CD8-positive, alpha-beta T cell (primary cell): ENCODE measurements at places on chromosomes 2 and 18.

DNA sequence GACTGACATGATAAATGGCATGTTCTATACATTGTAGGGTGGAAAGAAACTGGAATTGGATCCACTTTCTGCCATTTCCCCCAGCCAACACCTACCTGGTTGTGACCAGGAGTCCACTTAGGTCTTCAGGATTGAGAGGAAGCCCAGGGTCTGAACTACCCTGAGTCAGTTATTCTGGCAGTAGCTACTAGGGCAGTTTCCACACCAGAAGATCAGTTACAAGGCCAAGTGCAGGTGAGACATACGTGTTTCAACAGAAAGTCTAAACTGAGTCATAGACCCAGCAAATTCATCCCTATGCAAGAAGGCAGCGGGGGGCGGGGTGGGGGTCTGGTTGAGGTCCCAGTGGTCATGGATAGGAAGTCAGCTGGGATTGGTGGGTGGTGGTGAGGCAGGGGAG is 21.9 kb downstream of the ANTXR1 start:
- DNase-seq, result no peak

GRCh38 chr2:16216558-16216945 is 276.2 kb downstream of the MYCN start:
- no peak for DNase-seq

DNA sequence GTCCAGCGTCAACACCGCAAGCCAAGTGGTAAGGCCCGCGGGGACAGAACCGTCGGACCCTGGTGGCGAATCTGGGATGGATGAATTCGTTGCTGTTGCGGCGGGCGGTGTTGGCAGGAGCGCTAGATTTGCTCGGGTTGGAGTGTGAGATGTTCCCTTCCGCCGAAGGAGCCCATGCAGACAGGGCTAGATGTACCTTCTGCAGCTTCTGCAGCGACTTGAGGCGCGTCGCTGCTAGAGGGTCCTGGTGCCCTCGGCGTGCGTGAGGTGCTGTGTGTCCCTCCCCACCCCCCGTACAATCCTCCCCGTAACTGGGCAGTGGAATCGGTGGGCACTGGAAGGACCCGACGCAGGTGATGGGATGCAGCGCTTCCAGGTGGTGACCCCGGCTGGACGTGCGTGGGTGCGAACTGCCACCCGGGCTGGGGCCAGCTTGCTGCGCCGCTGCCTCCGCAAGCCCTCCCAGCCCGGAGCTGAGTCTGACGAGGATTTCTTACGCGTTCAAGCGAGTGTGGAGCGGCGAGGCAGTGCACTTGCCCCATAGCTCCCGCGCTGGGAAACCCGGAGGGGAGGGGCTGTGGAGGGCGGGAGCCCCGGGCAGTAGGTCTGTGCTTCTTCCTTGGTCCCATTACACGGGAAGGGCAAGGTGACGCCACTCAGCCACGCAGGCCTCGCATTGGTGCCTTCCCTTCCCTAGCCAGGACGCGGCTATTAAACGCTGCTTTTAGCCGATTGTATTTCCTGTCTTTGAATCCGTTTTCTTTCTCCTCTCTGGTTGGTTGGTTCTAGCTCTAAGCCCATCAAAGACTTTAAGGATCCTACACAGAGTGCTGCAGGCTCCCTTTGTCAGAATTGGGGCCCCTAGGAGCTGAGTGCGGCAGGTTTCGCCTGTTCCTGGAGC is 34.2 kb downstream of the CHRNA1 start:
- DNase-seq, result peak; percentile 54

DNA sequence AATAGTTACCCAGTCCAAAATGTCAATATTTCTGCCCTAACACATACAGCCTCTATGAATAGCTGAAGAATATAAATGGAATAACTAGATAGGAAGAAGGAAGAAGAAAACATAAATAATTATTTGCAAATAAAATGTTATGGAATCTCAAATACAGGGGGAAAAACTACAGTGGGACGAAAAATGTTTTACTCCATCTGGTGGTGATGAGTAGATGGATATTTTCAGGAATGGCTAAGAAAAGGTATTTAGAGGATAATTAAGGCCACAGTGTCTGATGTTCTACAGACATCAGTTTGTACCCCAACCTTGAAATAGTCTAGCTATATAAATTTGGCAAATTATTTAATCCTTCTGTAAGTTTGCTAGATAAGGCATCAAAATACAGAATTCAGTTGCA is 178.1 kb upstream of the FSHR start:
- no peak for DNase-seq
